ENCODE measurements at places on chromosomes 3 and 15. TPM values are rescaled to one million over a fixed set of nuclear protein-coding genes. Genes with fewer than 3 reads are reported as not detected.

Gene NFKBIZ
- total RNA-seq = 63.2 TPM

Gene CRABP1
- not detected for total RNA-seq

Gene CASR
- total RNA-seq = not detected

Gene SLC28A2
- not detected for total RNA-seq

Gene PEX11A
- total RNA-seq = 6.2 TPM

Gene SH2D7
- not detected for total RNA-seq

Gene CPOX
- total RNA-seq = 21.3 TPM

Gene HESX1
- total RNA-seq = 0.16 TPM

Gene PRR23E
- total RNA-seq = not detected

Gene FBXL22
- total RNA-seq = 0.16 TPM

Gene SCG3
- 0.25 TPM for total RNA-seq

Gene SAMMSON
- total RNA-seq = not detected

Gene RBMS3
- total RNA-seq = 24.9 TPM

Gene PIF1
- total RNA-seq = 13.4 TPM

Gene CIB2
- 2.4 TPM for total RNA-seq

Gene VEPH1
- total RNA-seq = 24.0 TPM

Gene CD96
- total RNA-seq = not detected

Gene CADM2
- not detected for total RNA-seq

Gene RARRES1
- total RNA-seq = 2.1 TPM

Gene IQCF2
- not detected for total RNA-seq

Gene SQOR
- total RNA-seq = 104 TPM

Gene ALDH1A2
- total RNA-seq = 2.6 TPM

Gene GOLGA6L10
- total RNA-seq = 1.3 TPM

Gene RAB7A
- 57.0 TPM for total RNA-seq

Gene HAPLN3
- total RNA-seq = 14.7 TPM

Gene SYNPR
- not detected for total RNA-seq

Gene MAPKAPK3
- 8.0 TPM for total RNA-seq

Gene MORC1
- total RNA-seq = not detected

Gene SLCO3A1
- 0.97 TPM for total RNA-seq

Gene KLHL6
- total RNA-seq = 6.9 TPM

Gene CDHR4
- not detected for total RNA-seq

Gene FOXB1
- not detected for total RNA-seq

Gene IMPG2
- 0.16 TPM for total RNA-seq

Gene MESP1
- total RNA-seq = 0.31 TPM

Gene LMLN
- total RNA-seq = 7.2 TPM

Gene PGBD4
- 1.9 TPM for total RNA-seq

Gene HTR3D
- not detected for total RNA-seq

Gene GHSR
- total RNA-seq = not detected

Gene PATL2
- 0.16 TPM for total RNA-seq

Gene ZIC1
- total RNA-seq = not detected

Gene C2CD4A
- 1.3 TPM for total RNA-seq

Gene MESP2
- total RNA-seq = not detected

Gene PLXNA1
- total RNA-seq = 7.8 TPM

Gene CD80
- total RNA-seq = not detected

Gene KCNH8
- under 0.01 TPM for total RNA-seq

Gene CNTN3
- total RNA-seq = 0.44 TPM

Gene CD200
- 1.3 TPM for total RNA-seq

Gene FAH
- total RNA-seq = 11.6 TPM

Gene BNC1
- 0.49 TPM for total RNA-seq

Gene HRG
- not detected for total RNA-seq

Gene PLCD1
- total RNA-seq = 17.5 TPM

Gene C3orf33
- 0.65 TPM for total RNA-seq

Gene ZNF80
- not detected for total RNA-seq

Gene ALG1L2
- not detected for total RNA-seq

Gene PRR20G
- total RNA-seq = not detected

Gene CNTN6
- total RNA-seq = not detected

Gene BOC
- 0.13 TPM for total RNA-seq

Gene MAGI1
- total RNA-seq = 106 TPM

Gene NEK10
- 1.6 TPM for total RNA-seq

Gene ADAMTS7
- 11.2 TPM for total RNA-seq
